Testis (tissue), 5 donors: ENCODE measurements at places on chromosomes 7 and 10. TPM values are rescaled to one million over a fixed set of nuclear protein-coding genes. Genes with fewer than 3 reads are reported as not detected.

DNA sequence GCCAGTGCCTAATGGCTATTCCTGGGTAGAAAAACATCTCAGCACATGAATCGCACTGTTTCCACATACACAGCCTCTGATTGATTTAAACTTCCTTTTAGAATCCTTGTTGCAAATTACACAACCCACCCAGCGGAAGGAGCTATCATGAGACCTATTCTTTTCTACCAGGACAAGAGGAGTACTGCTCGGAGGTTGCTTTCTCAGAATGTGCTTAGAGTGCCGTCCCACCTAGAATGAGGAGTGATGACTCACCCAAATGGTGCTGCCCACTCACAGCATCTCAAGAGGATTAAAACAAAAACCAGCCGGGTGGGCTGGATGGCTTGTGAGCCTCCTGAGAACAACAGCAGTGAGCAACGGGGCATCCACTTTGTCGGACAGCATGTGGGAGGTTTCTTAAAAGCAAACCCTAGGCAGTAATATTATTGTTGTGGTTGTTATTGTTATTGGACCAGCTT is 128.9 kb downstream of the DGKI start:
- no peak for DNase-seq

- no peak for DNase-seq
These were observed 752 bp downstream of the DRGX start for GRCh38 chr10:49394933-49395740.

The TMEM196 gene
- not detected for total RNA-seq

GRCh38 chr7:20350996-20351692 is 20.4 kb downstream of the ITGB8 start:
- DNase-seq, result no peak

GRCh38 chr10:75575940-75576339 is 144.5 kb downstream of the LRMDA start:
- DNase-seq, result no peak

GRCh38 chr10:132061465-132061864 is 4.3 kb upstream of the JAKMIP3 start:
- no peak for DNase-seq

DNA sequence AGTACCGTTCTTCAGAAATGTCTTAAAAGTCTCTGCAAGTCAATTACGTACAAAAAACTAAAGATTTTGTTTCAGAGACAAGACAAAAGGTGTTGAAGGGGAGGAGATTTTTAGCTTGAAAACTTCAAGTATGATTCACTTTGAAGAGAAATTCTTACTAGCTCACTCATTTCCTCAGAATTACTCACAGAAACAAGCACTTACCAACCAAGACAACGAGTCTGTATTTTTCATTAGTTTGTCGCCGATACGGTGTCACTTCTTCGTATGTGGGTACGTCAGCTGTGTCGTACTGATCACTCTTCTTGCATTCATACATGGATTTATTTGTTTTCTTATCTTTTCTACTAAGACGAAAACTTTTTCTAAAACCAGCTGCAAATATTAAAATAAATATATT is 90.6 kb upstream of the ODAD2 start:
- no peak for DNase-seq

DNA sequence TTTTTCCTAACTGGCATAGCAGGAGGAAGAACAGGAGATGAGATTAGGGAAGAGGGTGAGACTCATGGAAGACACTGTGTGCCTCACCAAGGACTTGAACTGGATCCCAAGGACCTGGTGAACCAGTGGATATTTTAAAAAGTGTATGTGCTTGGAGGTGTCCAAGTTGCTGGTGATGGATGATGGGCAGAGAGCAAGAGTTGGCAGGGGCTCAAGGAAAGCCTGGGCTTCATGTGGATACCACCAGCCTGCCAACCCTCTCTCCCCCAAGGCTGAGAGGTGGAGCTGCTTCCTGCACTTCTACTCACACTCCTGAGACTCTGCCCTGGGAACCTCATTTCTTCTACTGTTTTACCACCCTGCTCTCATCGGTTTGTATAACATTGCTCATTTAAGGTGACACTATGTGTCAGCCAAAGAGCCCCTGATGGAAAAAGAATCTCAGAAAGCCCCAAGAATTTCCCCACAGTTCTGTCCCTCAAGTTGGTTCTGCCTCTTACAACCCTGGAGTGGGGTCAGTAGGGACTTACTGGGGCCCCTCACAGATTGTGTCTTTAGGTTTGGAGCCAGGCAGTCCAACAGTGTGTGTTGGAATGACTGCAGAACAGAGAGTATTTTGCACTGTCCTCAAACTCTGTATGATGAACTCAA is 56.2 kb upstream of the PDCD4 start:
- no peak for DNase-seq

The KCP gene
- total RNA-seq, result 0.68 TPM

The PI4K2A gene
- 27.4 TPM for total RNA-seq

The HBP1 gene
- 134 TPM for total RNA-seq

GRCh38 chr7:85529831-85530230 is 343.0 kb upstream of the SEMA3D start:
- no peak for DNase-seq

- DNase-seq, result no peak
These were observed 23.3 kb downstream of the PRPS1L1 start for GRCh38 chr7:18004372-18004771.

The ADRB1 gene
- total RNA-seq, result 0.55 TPM

GRCh38 chr10:20087353-20087752 is 271.1 kb downstream of the PLXDC2 start:
- DNase-seq, result no peak

GRCh38 chr10:15898046-15898445 is 37.7 kb upstream of the MINDY3 start:
- no peak for DNase-seq

GRCh38 chr7:110718503-110719205 is 372.3 kb upstream of the LRRN3 start:
- no peak for DNase-seq

The DEPP1 gene
- total RNA-seq, result 84.9 TPM

DNA sequence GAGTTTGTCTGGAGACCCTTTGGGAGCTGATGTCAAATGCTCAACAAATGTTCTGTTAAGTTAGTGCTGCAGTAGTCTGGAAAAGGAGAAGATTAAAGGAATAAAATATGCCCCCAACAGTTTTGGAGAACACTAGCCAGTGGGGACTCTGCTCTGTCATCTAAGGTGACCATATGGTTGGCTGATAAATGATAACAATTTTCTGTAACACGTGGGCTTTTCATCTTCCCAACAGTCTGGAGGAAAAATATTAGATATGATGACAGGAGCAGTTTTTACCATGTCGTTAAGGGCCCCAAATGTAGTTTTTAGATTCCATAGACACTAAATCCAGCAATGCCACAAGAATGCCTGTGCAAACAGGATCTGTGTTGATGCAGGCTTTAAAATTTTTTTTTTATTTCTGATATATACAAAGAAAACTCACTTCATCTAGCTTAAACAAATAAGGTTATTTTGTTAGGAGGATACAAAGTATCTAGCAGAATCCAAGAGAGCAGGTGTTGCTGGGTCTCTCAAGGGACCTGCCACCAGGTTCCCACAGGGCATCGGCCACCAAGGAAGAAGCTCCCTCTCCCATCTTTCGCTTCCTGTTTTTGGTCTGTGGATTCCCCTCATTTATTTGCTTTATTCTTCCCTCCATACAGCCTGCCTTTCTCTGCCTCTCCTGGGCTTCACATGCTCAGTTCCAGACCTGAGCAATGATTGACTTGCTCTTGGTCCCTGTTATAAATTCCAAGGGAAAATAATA is 6.2 kb upstream of the CFAP58 start:
- DNase-seq, result no peak

The ZSCAN21 gene
- total RNA-seq, result 36.3 TPM

The IGFBP1 gene
- not detected for total RNA-seq

The NKX1-2 gene
- total RNA-seq, result 0.06 TPM

The FAM149B1 gene
- total RNA-seq, result 42.0 TPM

DNA sequence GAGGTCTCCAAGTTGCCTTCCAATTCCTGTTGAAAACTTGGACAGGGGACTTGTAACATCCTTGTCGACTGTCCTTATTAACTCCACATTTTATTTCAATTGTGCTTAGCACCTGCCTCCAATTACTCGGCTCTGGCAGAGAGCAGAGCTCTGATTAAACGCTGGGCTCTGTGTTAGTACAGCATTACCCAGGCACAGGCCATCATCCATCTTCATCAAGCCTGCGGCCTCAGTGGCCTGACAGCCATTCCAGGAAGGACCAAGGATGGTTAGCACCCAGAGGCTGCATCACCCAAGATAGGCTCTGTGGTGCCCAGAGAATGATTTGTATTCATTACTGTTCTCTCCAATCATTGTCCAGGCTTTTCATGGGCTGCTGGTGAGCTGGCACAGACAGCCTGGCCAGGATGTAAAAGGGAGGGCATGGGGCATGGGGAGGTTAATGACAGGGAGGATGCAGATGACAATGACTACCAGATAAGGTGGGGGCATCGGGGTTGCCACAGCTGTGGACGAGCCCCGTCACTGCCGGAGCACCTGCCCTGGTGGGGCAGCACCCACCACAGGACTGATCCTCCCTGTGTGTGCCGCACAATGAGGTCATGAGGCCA is 123.3 kb downstream of the PTPN20 start:
- DNase-seq, result no peak

The PFKP gene
- total RNA-seq, result 134 TPM

The IFIT1B gene
- total RNA-seq, result not detected

The DKK1 gene
- 4.1 TPM for total RNA-seq

The CASTOR2 gene
- 35.0 TPM for total RNA-seq

DNA sequence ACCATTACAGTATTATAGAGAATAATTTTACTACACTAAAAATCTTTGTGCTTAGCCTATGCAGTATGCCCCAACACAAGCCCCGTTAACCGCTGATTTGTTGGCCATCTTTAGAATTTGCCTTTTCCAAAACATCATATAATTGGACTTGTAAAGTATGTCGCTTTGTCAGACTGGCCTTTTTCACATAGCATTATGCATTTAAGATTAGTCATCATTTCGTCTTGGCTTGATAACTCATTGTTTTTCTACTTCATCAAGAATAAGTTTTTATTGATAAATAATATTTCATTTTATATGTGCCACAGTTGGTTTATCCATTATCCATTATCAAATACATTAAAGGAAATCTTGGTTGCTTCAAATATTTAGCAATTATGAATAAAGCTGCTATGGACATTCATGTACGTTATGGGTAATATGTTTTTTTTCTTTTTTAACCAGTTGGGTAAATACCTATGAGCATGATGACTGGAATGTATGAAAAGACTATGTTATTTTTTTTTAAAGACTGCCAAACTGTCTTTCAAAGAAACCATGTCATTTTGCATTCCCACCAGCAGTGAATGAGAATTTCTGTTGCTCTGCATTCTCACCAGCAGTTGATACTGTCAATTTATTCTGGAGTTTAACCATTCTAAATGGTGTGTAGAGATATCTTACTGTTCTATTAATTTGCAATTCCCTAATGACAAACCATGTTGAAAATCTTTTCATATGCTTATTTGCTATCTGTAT is 273.1 kb upstream of the KCND2 start:
- no peak for DNase-seq

DNA sequence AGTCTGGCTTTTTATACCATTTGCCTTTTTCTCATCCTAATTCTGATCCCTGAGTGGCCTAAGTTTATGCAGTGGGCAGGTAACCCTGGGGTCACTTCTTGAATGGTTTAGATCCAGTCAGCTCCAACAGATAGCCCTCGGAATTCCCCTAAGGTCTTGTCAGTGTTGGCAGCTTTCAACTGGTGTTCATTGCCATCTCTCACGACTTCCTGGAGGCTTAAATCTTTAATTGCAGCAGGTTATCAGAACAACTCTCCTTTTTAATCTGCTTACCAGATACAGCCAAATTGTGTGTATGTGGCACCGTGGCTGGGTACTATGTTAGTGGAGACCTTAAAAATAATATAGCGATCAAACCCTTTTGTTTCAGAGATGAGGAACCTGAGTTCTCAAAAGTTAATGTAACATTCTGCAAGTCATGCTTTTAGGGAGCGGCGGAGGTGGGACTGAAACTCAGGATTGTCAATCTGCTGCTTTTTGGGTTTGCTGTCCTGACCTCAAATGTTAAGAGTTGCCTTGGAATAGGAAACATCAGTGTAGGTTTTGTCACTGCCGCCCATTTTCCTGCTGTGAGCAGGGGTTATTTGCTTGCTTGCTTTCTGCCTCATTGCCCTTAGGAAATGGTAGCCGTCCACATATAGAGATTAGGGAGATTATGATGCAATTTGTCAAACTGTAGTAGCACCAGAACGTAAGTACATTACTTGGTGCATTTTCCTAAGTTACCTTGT is 818 bp downstream of the DLD start:
- DNase-seq, result no peak

The TSPAN12 gene
- total RNA-seq, result 6.3 TPM

GRCh38 chr7:38185395-38186307 is 7.6 kb downstream of the STARD3NL start:
- DNase-seq, result no peak

The OPTN gene
- total RNA-seq, result 87.5 TPM

- no peak for DNase-seq
These were observed at the start of gene PLAC9 for GRCh38 chr10:80132299-80133139. TSS of gene PLAC9 (plus strand) at chr10:80132730. CDS start at chr10:80132763, 33 bp downstream.

DNA sequence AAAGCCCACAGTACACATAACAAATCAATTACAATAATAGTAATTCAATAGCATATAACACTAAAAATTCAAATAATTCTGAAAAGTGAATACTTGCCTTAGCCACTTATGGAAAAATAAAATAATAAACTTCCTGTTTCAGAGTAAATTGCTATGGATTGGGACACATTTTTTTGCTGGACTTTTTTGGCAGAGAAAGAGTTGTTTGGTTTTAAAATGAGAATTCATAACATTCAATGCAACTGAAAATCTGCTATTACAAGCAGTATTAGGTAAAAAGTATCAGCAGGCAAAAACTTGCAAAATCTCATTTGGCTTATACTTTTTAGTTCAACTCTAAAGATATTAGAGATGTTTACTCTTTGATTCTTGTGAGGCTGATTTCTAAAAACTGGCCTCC is 141.7 kb downstream of the NRCAM start:
- DNase-seq, result no peak

- no peak for DNase-seq
These were observed 181.1 kb downstream of the PRKG1 start for GRCh38 chr10:51255381-51255780.

The ACTL6B gene
- total RNA-seq, result 0.79 TPM

The CPVL gene
- 51.1 TPM for total RNA-seq

The ITPRID1 gene
- total RNA-seq, result 1.6 TPM

DNA sequence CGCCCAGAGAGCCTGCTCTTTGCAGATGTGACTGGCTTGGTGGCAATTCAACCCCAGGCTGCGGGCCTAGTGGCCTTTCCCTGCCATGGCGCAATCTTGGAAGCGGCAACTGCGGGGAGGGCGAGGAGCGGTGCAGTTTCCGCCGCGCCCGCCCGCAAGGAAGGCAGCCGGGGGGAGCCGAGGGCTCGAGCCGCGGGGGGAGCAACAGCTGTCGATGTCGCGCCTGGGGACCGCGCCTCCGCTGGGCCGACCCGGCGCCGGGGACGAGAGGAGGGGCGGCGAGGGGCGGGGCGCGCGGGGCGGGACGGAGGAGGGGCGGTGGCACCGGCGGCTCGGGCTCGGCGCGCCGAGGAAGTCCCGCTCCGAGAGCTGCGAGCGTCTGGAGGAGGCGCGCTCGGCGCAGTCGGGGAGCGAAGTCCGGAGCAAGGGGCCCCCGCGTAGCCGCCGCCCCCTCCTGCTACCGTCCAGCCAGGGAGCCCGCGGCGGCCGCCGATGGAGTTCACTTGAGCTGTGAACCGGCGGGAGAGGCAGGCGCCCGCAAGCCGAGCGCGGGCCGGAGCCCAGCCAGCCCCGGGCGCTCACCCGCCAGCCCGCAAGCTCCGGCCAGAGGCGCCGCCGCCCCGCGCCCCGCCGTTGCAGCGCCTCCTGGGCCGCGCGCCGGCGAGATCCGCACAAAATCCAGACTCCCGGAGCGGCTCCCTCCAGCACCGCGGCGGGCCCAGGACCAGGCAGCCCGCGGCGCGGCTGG is 438.1 kb upstream of the GALNT17 start:
- DNase-seq, result peak; percentile 69

GRCh38 chr7:7054252-7054830 is 128.0 kb upstream of the C1GALT1 start:
- DNase-seq, result no peak
